ENCODE measurements at places on chromosomes 11 and 22. TPM values are rescaled to one million over a fixed set of nuclear protein-coding genes. Genes with fewer than 3 reads are reported as not detected.

Gene CARD18
- not detected for total RNA-seq

GRCh38 chr22:47133061-47133969 is 370.9 kb downstream of the TBC1D22A start:
- H3K27me3 ChIP-seq = no peaks in the 10 kb centered on the region
- DNase-seq = no peak
- H3K4me1 ChIP-seq = no peaks in the 10 kb centered on the region
- no peak overlapping the region for H3K4me3 ChIP-seq
- no peak overlapping the region for H3K27ac ChIP-seq

DNA sequence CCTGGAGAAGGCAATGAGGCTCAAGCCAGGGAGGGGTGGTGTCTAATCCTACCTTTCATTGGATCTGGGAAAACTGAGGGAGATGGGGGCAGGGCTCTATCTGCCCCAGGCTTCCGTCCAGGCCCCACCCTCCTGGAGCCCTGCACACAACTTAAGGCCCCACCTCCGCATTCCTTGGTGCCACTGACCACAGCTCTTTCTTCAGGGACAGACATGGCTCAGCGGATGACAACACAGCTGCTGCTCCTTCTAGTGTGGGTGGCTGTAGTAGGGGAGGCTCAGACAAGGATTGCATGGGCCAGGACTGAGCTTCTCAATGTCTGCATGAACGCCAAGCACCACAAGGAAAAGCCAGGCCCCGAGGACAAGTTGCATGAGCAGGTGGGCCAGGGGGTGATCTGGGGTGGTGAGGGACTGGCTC is at the start of gene FOLR1:
Gene FOLR1 (plus strand): TSS at position 180 of the 421 bp plus-strand sequence. CDS start 34 bp downstream, at position 214.
- H3K27ac ChIP-seq = no peak within 1 kb of the TSS
- H3K4me3 ChIP-seq = no peak within 1 kb of the TSS
- DNase-seq = no peak
- H3K27me3 ChIP-seq = peaks cover 3% of the 10 kb centered on the region
- no peaks in the 10 kb centered on the region for H3K36me3 ChIP-seq

DNA sequence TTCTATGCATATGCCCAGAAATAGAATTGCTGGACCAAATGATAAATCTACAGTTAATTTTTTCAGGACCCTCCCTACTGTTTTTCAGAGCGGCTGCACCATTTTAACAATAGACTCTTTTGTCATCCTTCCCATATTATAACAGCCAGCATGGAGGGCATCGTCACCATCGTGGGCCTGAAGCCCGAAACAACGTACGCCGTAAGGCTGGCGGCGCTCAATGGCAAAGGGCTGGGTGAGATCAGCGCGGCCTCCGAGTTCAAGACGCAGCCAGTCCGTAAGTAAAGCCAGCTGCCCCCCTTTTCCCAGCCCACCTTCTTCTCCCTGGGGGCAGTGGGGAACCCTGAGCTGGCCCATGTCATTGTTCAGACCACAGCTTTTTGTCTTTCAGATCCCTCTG is 79.5 kb upstream of the TTC12 start:
- H3K27me3 ChIP-seq = peaks cover 12% of the 10 kb centered on the region
- H3K36me3 ChIP-seq = no peaks in the 10 kb centered on the region
- H3K4me3 ChIP-seq = no peak overlapping the region
- no peak overlapping the region for H3K27ac ChIP-seq

Gene OR8B3
- not detected for total RNA-seq

DNA sequence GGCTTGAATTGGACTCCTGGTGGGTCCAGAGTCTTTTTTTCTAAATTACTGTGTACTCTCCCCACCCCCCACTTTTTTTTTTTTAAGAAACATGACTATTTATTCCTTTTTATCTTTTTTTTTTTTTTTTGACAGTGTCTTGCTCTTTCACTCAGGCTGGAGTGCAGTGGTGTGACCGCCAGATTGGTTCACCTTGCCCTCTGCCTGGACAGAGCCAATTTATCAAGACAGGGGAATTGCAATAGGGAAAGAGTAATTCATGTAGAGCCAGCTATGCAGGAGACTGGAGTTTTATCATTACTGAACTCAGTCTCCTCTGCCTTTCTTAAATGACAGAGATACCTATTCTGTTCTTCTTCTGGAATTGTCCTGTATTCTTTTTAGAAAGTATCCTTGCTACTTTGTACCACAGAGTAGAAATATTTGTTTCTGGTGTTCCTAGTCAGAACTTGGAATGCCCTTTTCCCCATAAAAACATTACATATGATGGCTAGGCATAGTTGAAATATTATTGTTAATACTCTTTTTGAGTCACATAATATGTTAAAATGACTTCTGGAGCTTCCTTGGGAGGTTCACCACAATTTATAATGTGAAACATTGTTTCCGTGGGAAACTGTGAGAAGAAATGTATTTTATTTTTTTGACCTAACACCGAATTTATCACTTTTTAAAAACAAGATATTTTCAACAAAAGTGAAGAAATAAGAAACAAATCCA is 95.6 kb downstream of the UVRAG start:
- H3K36me3 ChIP-seq = peaks cover 33% of the 10 kb centered on the region
- peaks cover 33% of the 10 kb centered on the region for H3K4me1 ChIP-seq
- no peak for DNase-seq
- H3K4me3 ChIP-seq = no peak overlapping the region
- no peak overlapping the region for H3K27ac ChIP-seq
- H3K27me3 ChIP-seq = peaks cover 17% of the 10 kb centered on the region

- no peak overlapping the region for H3K27ac ChIP-seq
- no peak overlapping the region for H3K4me3 ChIP-seq
- no peaks in the 10 kb centered on the region for H3K36me3 ChIP-seq
- no peaks in the 10 kb centered on the region for H3K27me3 ChIP-seq
- no peaks in the 10 kb centered on the region for H3K4me1 ChIP-seq
These were observed 857.0 kb downstream of the KCNA4 start for GRCh38 chr11:29159552-29160465.

- H3K36me3 ChIP-seq = no peaks in the 10 kb centered on the region
- no peak overlapping the region for H3K27ac ChIP-seq
- peaks cover 1% of the 10 kb centered on the region for H3K4me1 ChIP-seq
- peaks cover 7% of the 10 kb centered on the region for H3K27me3 ChIP-seq
These were observed 18.6 kb downstream of the PHLDB1 start for GRCh38 chr11:118625976-118626375.

Gene RFPL1
- total RNA-seq = not detected

DNA sequence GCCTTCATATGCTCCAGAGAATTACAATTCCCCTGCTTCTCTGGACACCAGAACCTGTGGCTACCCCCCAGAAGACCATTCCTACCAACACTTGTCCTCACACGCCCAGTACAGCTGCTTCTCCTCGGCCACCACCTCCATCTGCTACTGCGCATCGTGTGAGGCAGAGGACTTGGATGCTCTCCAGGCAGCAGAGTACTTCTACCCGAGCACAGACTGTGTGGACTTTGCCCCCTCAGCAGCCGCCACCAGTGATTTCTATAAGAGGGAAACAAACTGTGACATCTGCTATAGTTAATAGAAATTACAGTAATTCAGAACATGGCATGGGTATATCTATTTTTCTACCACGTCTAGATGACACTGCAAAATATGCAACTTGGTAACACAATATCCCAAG is 9.8 kb downstream of the POU2AF3 start:
- H3K4me3 ChIP-seq = no peak overlapping the region
- H3K27ac ChIP-seq = no peak overlapping the region
- peaks cover 32% of the 10 kb centered on the region for H3K27me3 ChIP-seq
- no peak for DNase-seq
- no peaks in the 10 kb centered on the region for H3K4me1 ChIP-seq

DNA sequence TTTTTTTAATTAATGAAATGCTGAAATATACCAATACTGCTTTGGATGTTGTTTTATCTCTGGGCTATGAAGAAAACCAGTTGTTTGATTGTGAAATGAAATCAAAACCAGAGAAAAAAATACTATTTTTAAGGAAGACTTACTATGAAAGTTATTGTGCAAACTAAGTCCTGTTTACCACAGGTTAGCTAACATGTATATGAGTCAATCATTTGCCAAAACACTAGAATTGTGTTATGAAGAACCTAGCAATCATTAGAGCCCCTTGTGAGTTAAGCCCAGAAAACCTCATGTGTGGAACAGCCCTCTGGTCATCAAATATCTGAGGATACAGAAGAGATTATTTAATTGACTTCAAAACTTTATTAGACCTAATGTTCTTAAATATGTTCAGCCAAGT is 83.7 kb downstream of the FAT3 start:
- no peak overlapping the region for H3K4me3 ChIP-seq
- no peaks in the 10 kb centered on the region for H3K36me3 ChIP-seq
- H3K27ac ChIP-seq = no peak overlapping the region
- H3K4me1 ChIP-seq = no peaks in the 10 kb centered on the region
- no peaks in the 10 kb centered on the region for H3K27me3 ChIP-seq
- no peak for DNase-seq

- peaks cover 29% of the 10 kb centered on the region for H3K4me1 ChIP-seq
- H3K36me3 ChIP-seq = no peaks in the 10 kb centered on the region
- peaks cover 4% of the 10 kb centered on the region for H3K27me3 ChIP-seq
- no peak for DNase-seq
These were observed 471 bp upstream of the TMEM184B start for GRCh38 chr22:38273135-38273826.

Gene ADAMTS8
- not detected for total RNA-seq

Gene KCNJ11
- 0.83 TPM for total RNA-seq

Gene RAPSN
- 0.18 TPM for total RNA-seq

Gene OVOL1
- 0.16 TPM for total RNA-seq

DNA sequence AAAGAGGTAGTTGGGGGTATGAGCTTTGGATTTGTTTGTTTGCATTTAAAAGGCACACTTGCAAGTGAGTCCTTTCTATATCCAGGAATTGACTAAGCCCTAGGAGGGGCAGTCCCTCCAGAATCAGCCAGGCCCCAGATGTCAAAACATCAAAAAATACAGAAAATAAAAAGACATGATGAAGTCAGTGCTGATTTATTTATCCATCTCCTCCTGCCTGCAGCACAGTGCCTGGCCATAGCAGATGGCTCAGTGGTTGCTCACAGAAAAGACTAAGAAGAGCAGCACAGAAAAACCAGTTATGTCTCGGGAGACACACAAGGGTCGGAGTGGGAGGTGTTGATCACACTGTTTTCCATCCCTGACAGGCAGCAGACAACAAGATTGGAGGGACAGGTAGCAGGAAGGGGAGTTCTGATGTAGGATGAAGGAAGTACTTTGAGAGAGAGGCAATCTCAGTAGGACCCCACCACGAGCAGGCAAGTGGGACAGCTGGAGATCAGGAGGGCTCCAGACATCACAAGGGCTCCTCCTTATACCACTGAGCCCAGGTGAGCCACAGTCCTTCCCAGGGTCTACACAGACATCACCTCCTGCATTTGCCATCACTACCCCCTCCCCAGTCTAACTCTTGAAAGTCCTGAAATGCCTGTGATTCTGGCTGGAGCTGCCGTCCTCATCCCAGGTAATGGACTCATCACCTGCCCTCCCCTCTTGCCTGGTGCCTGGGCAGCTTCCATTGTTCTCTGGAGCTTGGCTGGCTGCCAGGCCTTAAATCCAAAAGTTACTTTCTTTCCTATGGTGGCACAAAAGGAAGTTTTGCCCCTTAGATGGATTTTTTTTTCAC is 32.3 kb downstream of the TMPRSS5 start:
- DNase-seq = no peak
- H3K27me3 ChIP-seq = no peaks in the 10 kb centered on the region
- peak overlapping the region; percentile 10 for H3K27ac ChIP-seq
- peaks cover 30% of the 10 kb centered on the region for H3K4me1 ChIP-seq
- H3K4me3 ChIP-seq = no peak overlapping the region
- no peaks in the 10 kb centered on the region for H3K36me3 ChIP-seq

DNA sequence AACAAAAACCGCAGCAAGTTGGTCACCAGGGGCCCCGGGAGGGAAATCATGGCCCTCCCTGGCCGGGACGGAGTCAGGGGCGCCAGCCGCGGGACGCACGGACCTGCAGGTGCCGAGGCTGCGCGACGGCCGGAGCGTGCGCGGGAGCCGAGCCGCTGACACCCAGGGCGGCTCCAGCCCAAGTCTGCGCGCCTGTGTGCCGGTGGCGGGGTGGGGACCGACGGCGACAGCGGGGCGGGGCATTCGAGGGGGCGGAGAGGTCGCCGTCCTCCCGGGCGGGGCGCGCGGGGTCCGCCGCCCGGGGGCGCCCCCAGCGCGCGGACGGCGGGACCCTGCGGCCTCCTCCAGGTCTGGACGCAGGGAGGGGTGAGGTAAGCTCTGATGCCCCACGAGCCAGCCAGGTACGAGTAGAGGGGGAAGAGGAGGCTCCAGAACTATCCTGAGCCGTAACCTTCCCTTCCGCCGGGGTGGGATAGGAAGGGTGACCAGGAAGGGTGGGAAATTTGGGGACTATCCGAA is at the start of gene ESAM:
Gene ESAM (minus strand): TSS at position 186 of the 519 bp plus-strand sequence. CDS start 136 bp downstream, at position 50.
- H3K4me3 ChIP-seq = peak within 1 kb of the TSS; percentile 98
- DNase-seq = peak; percentile 64
- peaks cover 17% of the 10 kb centered on the region for H3K4me1 ChIP-seq
- peaks cover 44% of the 10 kb centered on the region for H3K27me3 ChIP-seq

GRCh38 chr11:66809592-66809991 is 33.6 kb upstream of the RCE1 start:
- H3K27ac ChIP-seq = no peak overlapping the region
- DNase-seq = no peak
- H3K4me3 ChIP-seq = no peak overlapping the region
- no peaks in the 10 kb centered on the region for H3K27me3 ChIP-seq
- H3K36me3 ChIP-seq = no peaks in the 10 kb centered on the region
- H3K4me1 ChIP-seq = peaks cover 2% of the 10 kb centered on the region

Gene ASPHD2
- total RNA-seq = 14.2 TPM

- H3K27ac ChIP-seq = no peak overlapping the region
- H3K4me3 ChIP-seq = no peak overlapping the region
- DNase-seq = no peak
- H3K27me3 ChIP-seq = no peaks in the 10 kb centered on the region
- no peaks in the 10 kb centered on the region for H3K36me3 ChIP-seq
These were observed 7.0 kb downstream of the PC start for GRCh38 chr11:66951135-66951534.

DNA sequence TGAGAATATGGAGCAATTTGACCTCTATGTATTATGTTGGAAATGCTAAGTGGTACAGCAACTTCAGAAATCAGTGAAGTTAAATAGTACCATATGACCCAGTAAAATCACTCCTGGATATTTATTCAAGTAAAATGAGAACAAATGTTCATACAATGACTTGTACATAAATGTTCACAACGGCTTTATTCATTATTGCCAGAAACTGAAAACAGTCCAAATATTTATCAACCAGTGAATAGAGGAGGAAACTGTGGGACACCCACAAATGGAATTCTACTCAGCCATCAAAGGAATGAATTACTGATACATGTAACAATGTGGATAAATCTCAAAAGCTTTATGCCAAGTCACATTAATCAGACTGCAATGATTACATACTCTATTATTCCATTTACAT is 416.3 kb downstream of the AASDHPPT start:
- H3K4me3 ChIP-seq = no peak overlapping the region
- no peak overlapping the region for H3K27ac ChIP-seq
- H3K4me1 ChIP-seq = no peaks in the 10 kb centered on the region
- no peak for DNase-seq

Gene NOX4
- total RNA-seq = not detected

Gene XKR3
- total RNA-seq = not detected

Gene GGTLC2
- not detected for total RNA-seq
